ENCODE measurements at places on chromosomes 6 and 20.

DNA sequence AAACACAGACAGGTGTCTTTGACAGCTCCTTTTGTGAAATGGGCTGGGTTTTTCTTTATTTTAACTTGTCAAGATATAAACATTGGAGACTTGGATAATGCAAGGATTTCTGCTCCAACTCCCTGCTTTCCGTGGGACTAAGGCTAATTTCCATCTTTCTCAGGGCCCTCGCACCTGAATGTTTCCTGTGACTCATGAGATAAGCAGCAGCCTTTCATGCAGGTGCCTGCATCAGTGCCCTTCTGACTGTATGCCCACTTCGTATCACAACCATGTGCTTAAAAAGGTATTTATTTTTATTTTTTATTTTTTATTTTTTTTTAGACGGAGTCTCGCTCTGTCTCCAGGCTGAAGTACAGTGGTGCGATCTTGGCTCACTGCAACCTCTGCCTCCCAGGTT is 736.1 kb downstream of the DOK5 start:
- DNase-seq = no peak

GRCh38 chr20:10584371-10584770 is 89.4 kb downstream of the JAG1 start:
- DNase-seq = no peak

DNA sequence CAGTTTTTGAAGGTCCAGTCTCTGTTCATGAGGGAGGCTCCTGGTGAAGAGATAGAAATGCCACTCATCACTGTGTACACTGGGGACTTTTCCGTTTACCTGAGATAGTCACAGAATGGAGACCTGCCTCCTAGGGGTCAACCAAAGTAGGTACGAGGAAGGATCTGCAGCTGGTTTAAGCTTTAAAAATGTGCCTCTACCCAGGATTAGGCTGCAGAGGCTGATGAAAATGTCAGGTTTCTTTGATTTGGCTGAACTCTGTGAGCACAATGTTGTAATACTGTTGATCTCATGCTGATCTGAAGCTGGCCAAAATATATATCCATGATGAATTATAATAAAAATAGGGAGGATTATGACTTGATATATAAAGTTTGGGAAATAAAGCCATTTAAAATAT is 182.7 kb downstream of the ADAT2 start:
- DNase-seq = no peak

- no peak for DNase-seq
These were observed 59.3 kb downstream of the SHPRH start for GRCh38 chr6:145904868-145905267.

DNA sequence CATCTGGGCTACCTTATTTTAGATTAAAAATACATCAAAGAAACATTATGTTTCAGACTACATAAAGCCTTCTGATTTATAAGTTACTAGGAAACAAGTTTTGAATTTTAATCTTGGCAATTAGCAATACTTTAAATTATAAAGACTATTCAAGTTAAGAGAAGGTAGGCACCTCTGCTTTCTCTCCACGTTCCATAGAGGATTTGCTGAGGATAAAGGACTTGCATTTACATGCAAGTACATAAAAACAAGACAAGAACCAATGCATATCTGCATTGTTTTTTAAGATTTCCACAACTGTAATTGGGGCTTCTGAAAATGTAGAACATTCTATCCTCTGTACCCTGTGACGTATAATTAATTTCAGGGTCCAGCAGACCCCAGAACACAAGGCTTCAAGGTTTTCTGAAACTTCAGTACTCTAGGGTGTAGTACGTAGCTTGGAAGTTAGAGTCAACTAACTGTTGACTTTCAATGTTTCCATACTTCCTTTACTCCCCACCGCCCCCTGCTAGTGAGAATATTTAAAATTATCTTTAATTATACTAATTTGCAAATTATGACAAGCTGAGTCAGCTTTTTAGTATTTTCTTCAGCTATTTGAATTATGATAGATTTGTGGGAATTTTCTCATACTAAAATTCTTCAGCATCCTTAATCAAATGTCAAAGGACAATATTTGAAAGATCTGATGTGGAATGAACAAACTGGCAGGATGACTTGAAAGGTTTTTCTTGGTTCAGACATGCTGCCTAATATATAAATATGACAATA is 82.8 kb downstream of the PKIB start:
- no peak for DNase-seq

GRCh38 chr6:11236076-11236750 is 3.7 kb upstream of the NEDD9 start:
- no peak for DNase-seq

GRCh38 chr6:123829302-123829953 is 25.8 kb downstream of the NKAIN2 start:
- no peak for DNase-seq
